ENCODE measurements at places on chromosomes 3 and 15.

DNA sequence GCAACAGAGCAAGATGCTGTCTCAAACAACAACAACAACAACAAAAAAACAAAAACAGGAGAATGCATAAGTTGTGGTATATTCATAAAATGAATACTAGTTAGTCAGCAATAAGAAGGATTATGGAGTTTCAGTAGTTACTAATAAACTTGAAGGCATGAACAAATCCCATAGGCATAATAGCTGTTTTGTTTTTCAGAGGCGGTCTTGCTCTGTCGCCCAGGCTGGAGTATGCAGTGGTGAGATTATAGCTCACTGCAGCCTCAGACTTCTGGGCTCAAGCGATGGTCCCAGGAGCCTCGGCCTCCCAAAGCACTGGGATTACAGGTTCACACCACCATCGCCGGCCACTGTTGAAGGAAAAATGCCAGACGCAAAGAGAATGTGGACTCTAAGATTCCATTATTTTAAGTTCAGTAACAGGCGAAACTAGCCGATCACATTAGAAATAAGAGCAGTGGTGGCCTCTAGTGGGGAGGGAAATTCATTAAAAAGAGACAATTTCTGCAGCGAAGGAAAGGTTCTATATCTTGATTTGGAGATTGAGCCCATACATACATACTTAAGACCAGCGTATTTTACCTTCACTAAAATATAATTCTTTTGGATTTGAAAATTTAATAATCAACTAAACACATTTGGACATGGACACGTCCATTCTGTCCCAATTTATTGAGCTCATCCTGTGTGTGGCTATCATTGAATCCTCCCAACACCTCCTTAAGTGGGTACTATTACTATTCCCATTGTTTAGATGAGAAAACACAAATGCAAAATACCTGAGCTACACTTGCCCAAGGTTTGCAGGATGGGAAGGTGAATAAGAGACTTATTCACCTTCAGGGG, 27.4 kb upstream of the HDAC11 start:
- DNase-seq = peak; percentile 22

- no peak for DNase-seq
These were observed 104.7 kb upstream of the SETMAR start for GRCh38 chr3:4198491-4198890.

- no peak for DNase-seq
These were observed 75.0 kb downstream of the HCN4 start for GRCh38 chr15:73293773-73294172.

DNA sequence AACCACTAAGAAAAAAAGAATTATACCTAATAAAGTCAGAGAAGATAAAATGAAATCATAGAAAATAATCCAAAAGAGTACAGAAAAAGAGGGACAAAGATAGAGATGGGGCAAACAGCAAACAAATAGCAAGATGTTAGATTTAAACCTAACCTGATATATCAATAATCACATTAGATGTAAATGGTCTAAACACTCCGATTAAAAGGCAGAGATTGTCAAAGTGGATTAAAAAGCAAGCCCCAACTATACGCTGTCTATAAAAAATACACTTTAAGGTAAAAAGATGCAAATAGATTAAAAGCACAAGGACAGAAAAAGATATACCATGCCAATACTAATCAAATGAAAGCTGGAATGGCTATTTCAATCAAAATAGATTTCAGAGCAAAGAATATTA, 16.8 kb downstream of the ADPGK start:
- DNase-seq = no peak

DNA sequence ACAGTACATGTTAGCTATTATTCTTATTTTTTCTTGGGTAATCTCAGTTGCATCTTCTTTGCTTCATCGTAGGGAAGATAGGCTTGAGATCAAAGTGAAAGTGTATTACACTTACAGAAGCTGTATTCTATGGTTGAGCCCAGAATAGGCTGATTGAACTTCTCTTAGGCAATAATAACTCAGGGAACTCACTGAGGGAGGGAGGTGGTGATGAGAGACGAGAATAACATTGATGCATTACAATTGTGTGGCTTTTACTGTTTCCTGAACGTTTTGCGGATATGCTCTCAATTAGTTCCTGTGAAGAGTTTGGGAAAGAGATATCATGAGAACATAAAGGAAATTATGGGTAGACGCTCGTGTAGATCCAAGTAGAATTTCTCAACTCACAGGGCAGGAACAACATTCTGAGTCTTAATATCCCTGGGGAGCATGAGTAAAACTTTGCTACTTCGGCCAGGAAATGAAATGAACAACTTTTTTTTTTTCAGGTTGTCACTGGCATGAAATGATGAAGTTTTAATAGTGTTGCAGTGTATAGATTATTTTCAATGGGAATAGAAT, 302.2 kb downstream of the TUSC7 start:
- DNase-seq = no peak

DNA sequence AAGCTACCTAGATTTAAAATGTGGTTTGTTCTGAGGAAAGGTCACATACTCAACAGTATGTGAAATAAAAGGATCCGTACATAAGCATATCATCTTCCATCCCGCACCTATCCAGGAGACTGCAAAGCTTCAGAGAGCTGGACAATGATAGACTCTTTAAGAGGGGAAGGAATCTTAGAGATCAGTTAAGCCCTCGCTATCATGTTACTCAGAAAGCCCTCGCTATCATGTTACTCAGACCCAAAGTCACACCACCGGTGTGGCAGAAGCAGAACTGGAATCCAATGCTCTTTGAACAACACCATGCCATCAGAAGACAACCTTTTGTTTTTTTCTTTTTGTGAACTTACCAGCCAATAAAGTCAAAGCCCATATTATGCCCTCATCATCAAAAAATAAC, 5.8 kb downstream of the ANO10 start:
- no peak for DNase-seq
